ENCODE measurements at places on chromosomes 5 and 9.

GRCh38 chr5:56281489-56282165 is 48.5 kb upstream of the ANKRD55 start:
- no peak for DNase-seq

DNA sequence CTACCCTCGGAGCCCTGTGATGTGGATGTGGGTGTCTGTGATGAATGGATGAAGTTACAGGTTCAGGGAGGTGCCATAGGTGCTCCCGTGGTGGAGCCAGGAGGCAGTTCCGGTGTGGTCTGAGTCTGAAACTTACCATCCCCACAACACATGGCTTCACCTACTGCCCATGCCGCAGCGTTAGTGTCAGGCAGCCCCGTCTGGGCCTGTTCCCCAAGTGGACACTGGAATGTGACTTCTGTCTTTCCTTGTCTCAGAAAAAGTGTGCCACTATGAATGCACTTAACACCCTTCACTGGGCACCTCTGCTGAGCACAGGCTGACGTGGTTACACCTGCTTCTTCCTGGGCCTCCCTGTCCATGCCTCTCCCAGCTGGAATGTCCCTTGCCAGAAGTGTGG is 8.6 kb downstream of the ANKRD33B start:
- DNase-seq, result no peak

DNA sequence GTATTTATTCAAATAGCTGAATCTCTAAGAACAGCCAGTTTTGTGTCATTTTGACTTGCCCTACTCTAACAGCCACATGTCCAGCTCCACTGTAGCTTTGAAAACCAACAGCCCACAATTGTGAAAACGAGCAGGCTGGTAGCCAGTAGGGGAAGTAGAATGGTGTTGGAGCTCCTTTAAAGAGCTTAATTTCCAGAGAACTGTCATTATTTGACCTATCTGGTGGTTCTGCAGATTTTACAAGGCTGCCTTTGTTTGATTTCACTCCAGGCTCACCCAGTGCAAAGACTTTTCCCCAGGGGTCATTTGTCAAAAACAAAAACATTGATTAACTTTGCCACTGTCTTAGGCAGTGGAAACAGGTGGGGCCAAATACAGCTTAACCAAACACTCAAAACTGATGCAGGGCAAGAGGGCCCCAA is 3.2 kb upstream of the PJA2 start:
- DNase-seq, result no peak

DNA sequence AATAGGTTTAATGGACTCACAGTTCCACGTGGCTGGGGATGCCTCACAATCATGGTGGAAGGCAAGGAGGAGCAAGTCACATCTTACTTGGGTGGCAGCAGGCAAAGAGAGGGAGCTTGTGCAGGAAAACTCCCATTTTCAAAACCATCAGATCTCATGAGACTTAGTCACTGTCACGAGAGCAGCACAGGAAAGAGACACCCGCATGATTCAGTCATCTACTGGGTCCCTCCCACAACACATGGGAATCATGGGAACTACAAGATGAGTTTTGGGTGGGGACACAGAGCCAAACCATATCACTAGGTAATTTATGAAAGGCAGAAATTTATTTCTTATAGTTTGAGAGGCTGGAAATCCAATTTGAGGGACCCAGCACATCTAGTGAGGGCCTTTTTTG is 40.0 kb downstream of the MTREX start:
- DNase-seq, result no peak

DNA sequence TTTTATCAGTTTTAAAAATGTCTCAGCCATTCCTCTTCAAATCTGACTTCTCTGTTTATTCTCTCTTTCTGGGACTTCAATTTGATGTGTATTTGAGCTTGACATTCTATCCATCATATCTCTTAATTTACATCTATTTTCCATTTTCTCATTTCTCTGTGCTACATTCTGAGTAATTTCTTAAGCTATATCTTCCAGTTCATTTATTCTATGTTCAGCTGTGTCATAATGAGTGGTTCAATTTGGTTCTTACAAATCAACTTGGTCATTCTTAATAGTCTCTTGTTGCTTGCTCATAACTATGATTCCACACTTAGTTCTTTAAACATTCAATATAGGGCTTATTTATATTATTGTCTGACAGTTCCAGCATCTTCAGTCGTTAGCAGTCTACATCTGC is 16.9 kb downstream of the CKMT2 start:
- no peak for DNase-seq

- DNase-seq, result no peak
Measured at GRCh38 chr9:123131258-123131657, 97.8 kb downstream of the GPR21 start.

GRCh38 chr5:78647351-78647818 is 1.2 kb downstream of the LHFPL2 start:
- DNase-seq, result no peak

- DNase-seq, result no peak
Measured at GRCh38 chr5:35815089-35815936, 41.4 kb upstream of the IL7R start.

GRCh38 chr9:134293611-134294152 is 32.6 kb upstream of the RXRA start:
- no peak for DNase-seq

DNA sequence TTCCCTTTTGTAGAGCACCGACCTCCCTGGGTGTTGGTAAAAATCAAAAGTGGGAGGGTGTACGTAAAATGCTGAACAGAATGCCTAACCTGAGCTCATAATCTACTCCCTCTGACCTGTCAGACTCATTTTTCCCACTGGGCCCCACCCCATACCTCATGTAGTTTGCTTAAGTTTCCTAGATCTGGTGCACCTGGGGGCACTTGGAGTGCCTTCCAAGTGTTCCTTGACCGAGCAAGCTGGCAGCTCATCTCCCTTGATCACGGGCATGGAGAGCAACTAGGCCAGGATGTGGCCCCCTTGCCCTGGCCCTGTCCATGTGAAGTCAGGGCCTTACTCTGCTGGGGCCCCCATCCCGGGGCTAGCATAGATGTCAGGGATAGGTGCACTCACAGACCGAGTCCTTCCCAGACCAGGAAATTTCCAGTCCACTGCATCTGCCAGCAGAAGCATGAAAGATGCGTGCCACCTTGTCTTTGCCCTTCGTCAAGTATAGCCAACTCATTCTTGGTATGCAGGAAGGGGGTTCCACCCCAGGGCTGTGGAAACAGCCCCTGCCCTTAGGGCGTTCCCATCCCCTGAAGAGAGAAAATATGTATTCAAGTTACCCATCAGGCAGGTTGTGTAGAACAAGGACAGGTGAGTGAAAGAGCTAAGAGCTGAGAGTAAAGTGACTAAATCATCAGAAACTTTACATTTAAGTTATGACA is 41.9 kb downstream of the SLC22A5 start:
- no peak for DNase-seq

DNA sequence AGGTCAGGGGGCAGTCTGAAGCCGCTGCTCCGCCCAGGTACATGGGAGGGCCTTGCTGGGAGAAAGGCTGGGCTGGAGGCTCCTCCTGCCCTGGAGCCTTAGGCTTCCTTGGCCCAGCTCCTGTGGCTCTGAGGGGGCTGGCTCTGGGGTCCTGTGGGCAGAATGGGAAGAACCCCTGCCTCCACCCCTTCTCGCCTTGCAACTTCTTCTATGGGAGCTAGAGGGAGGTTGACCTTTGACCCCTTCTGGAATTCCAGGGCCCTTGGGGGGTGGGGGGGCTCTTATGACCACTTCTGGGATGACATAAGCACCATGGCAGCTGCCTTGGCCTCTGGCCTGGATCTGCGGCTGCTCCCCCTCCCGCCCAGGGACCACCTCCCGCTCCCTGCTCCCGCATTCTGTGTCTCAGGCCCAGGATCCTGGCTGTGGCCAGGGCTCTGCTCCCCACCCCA is 32.2 kb downstream of the IER5L start:
- no peak for DNase-seq

DNA sequence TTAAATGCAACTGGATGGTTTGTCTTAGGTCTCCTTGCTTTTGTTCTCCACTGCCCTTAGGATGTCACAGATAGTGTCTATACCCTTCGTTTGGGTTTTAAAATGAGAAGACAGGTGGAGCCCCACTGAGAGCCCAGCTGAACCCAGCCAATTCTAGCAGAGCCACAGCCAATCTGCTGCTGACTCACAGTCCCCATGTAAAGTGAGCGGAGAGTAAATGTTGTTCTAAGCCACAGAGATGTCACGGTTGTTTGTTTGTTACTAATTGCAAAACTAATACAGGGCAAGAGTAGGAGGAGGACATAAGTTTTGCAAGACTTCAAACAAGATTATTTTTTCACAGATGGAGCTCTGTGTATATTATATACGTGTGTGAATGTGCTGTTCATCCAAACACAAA is 50.5 kb upstream of the AGXT2 start:
- DNase-seq, result no peak

- DNase-seq, result no peak
Measured at GRCh38 chr5:83313436-83313835, 158.1 kb upstream of the VCAN start.

DNA sequence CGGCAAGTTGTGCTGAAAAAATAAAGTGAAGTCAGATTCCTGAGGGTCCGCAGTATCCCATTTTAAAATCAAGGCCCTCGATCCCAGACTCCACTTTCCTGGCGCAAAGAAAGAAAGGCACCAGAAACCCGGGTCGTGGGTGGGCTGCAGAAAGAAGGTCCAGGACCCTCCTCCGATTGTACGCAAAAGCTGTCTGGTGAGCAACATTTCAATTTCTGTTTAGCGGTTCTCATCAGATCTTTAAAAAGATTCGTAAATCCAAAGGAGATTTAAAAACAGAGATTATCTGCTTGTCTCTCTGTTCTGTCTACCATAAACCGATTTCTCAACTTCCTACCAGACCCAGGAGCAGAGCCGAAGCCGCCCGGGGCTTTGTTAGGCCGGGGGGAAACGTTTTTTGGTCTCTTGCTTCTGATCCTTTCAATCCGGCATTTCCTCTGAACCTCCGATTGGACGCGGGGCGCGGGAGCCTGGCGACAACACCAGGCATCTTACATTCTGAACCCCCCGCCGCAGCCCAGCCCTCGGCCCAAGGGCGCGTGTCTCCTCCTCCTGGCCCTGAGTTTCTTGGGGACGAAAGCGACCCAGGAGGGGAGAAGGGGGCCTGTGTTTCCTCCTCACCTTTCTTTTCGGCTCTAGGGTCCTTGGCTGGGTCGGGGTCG is 746 bp downstream of the NKX2-5 start:
- no peak for DNase-seq

DNA sequence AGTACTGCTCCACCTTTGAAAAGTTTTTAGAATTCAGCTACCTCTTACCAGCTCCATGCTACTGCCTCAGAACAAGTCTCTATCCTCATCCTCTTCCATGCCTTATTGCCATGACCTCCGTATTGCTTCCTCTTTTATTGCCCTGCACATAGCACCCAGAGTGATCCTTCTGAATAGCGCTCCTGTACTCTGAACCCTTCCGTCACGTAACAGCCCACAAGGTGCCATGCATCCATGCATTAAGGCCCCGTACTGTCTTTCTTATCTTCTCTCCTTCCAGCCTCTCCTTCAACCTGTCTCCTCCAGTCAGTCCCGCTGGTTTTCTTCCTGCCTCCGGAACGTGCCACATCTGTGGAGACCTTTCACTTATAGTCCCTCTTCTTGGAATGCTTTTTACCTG is 273.3 kb upstream of the SEMA6A start:
- no peak for DNase-seq

DNA sequence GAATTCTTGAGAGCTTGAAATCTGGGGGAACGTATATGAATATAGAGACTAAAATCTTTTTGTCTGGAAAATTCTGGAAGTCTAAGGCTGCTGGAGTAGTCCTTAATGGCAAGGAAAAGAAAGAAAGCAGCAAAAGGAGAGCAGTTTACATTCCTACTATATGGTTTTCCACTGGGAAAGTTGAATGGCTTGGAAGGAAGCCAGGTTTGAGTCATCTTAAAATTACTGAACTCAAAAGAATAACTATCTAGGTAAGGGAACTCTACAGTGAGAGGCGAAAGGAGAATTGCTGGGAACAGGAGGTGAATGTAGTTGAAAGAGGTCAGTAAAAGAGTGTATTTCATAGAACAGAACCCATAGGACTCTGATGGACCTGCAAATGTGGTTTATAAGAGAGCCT is 258.1 kb upstream of the EDIL3 start:
- DNase-seq, result no peak

GRCh38 chr9:81776834-81777233 is 87.5 kb upstream of the TLE1 start:
- no peak for DNase-seq

GRCh38 chr5:178839319-178839704 is 20.4 kb upstream of the ZNF354B start:
- no peak for DNase-seq

DNA sequence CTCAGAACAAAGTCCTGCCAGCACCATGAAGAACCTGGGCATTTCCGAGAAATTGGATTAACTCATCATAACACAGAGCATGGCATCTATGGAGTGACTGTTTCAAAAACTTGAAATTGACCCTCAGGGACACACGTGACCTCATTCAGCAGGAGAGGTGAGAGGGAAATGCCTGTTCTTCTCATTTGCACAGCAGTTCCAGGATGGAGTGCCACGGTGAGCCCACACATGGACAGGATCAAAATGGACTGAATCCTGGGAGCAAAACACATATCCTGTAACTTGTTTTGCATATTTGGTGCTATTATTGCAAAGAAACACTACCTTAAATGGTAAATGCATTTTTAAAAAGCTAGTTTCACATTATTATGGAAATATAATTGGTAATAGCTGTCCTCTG is 256.1 kb upstream of the IRX2 start:
- DNase-seq, result no peak

DNA sequence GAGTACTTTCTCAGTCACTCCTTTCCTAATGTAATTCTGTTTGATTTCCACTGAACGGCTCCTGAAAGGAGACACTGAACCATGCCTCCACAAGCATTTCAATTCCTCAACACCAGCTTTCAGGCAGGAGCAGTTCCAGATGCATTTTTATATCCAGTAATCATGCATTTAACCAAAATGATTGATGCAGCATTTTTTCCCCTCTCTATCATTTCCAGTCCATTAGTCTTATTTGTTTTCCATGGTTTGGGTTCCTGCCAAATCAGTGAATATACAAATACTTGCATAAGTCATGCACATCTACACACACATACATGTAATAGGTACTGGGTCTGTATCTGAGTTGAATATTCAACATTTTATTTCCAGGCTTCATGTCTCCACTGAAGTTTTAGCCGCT is 122.7 kb downstream of the GRIA1 start:
- no peak for DNase-seq

DNA sequence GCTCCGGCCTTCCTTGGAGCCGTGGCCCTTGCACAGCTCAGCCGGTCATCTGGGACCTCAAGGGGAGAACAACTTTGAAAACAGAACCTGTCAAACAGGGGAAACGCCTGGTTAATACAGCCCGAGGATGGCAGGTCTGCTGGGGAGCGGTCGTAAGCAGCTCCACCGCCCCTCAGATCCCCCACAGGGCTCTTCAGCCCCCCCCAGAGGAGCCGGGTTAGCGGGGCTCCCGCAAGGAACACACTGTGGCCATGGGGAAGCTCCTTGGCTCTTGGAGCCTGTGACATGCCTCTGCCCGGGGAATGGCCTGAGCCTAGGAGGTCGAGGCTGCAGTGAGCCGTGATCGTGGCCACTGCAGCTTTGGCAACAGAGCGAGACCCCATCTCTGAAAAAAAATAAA is 6.8 kb downstream of the TMEM250 start:
- DNase-seq, result no peak
